NCI-H69 (cell line): ENCODE measurements at places on chromosomes 2 and 18.

DNA sequence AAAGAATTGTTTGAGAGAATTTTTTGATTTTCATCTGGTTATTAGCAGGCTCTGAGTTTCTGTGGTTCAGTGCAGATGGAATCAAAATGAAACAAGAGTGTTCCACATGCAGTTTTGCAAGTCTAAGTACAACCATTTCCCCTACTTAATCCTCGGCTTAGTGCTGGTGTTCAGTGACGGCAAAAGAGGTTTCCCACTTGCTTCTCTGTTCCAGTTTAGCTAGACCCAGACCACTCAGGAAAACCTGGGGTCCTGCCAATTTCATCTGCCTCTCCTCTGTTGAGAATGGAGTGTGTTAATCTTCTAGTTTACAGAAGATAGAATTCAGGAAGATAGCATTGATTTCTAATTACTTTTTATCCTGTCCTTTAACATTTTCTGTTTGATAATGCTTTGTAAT lies 996.2 kb upstream of the FANCL start:
- DNase-seq: no peak

DNA sequence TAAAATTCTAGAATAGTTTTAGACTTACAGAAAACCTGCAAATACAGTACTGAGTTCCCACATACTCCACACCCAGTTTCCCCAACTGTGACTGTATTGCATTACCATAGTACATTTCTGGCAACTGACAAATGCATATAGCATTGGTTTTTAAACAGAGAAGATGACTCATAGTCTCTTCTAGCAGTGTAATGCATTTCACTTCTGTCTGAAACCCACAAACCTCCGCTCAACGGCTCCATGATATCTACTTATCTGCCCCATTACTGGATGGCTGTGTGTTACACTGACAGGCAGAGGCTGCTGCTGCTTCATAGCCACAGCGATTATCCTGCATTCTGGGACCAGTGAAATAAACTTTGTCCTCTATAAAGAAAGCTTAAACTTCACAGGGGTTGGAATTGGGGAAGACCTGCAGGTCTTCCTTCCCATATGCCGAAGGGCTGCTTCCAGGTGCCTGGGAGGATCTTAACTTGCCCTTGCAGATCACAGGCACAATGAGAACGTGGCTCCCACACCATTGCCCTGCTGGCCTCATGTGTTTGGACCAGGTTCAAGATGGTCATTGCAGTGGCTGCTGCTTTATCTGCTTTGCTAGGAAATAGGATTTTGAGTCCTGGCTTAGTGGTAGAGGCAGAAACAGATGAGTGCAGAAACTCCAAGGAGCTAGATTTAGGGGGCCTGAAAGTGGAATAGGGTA lies 742.6 kb upstream of the HS6ST1 start:
- DNase-seq: no peak

DNA sequence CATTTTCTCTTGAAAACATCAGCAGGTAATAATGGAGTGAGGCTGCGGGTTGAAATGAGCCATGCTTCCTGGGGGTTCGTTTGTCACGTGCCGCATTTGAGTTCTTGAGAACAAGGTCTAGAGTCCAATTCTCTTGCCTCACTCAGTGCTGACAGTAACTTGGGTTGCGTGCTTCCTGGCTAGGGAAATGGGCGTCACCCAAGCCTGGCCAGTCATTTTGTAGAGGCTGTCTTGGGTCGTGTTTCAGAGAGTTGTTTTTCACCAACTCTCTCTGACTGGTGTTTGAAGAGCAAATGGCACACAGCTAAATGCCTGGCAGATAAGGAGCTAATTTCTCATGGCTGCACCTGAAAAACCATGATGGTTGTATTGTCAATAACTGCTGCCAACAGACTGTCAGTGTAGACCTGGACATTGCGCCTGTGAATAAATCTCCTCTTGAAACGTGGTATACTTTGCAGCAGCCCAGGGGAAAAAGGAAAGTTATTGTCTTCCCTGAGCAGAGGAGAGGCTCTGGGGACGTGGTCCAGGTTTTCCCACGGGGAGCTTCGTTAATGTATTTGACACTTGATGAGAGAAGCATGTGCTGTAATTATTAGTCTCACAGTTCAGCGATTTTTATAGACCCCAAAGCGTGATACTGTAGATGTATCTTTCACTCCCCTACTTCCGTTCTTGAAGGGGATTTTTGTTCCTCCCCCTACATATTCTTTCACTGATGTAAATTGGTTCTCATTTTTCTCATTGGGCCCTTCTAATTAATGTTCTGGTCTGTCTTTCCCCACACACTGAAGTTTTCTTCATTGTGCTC lies 196.0 kb downstream of the FHOD3 start:
- peak; percentile 87 for DNase-seq

- DNase-seq: no peak
Measured at GRCh38 chr2:148508878-148509287, 135.7 kb upstream of the EPC2 start.

DNA sequence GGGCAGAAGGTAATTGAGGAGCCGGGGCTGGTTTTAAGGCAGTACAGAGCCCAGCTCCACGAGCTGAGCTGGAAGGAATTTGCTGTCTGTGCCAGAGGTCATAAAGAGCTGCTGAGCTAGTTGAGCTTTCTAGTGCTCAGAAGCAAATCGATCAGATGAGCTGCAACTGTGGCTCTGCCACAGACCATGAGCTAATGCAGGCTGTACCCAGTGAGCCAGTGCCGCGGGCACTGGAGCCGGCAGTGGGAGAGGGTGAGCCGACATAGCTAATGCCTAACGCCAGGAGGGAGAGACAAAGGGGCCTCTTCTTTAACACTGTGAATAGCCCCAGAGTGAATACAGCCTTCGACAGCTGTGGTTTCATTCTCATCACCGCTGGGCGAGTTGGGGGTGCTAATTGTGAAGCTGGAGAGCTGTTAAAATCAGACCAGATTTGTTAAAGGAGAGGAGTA lies 410.1 kb upstream of the TCF4 start:
- peak; percentile 57 for DNase-seq

DNA sequence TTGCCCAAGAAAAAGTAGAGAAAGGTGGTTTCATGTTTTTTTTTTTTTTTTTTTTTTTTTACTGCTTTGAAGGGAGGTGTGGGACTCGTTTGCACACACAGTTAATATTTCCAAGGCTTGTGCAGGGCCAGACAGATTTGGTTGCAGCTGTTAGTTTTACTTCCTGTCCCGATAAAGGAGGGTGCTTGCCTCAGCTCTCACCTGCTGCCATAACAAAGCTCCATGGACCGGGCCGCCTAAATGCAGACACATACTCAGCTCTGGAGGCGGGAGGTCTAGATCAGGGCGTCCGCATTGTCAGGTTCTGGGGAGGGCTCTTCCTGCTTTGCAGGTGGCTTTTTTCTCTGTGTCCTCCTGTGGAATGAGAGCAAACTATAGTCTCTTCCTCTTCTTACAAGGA lies 69.9 kb downstream of the ODC1 start:
- DNase-seq: peak; percentile 49

DNA sequence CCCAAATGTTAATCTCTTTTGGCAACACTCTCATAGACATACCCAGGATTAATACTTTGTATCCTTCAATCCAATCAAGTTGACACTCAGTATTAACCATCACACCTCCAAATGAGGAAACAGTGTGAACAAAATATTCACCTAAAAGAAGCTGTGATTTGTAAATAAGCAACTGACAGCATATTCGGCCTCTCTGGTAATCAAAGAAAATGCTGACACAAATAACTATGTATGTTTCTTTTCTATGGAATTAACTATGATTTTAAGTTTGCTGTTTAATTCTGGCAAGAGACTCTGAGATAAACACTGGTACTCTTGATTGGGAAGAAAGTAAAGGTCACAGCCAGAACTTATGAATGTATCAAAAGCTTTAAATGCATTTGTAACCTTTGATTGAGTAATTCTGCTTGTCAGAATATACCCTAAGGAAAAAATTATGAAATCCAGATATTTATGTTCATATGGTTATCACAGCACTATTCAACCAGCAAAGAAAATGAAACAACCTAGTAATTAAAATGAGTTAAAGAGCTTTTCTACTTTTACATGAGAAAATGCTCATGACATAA lies 3.6 kb upstream of the GYPC start:
- no peak for DNase-seq

DNA sequence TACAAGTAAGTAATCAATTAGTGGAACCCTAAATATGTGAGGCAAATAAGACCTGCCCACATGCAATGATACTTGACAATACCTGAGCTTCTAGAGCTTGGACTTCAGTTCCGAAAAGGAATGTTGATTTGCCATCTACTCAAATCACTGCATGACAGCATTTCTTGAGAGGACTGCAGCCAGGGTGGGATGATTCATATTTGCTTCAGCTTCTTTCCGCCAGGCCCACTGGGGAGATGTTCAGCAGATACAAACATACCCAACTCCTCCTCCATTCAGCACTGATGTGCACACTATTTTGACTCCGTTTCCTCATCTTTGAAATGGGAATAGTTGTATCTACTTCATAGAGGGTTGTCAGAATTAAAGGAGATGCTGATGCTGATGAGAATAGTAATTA lies 28.8 kb upstream of the TMEM177 start:
- DNase-seq: no peak

DNA sequence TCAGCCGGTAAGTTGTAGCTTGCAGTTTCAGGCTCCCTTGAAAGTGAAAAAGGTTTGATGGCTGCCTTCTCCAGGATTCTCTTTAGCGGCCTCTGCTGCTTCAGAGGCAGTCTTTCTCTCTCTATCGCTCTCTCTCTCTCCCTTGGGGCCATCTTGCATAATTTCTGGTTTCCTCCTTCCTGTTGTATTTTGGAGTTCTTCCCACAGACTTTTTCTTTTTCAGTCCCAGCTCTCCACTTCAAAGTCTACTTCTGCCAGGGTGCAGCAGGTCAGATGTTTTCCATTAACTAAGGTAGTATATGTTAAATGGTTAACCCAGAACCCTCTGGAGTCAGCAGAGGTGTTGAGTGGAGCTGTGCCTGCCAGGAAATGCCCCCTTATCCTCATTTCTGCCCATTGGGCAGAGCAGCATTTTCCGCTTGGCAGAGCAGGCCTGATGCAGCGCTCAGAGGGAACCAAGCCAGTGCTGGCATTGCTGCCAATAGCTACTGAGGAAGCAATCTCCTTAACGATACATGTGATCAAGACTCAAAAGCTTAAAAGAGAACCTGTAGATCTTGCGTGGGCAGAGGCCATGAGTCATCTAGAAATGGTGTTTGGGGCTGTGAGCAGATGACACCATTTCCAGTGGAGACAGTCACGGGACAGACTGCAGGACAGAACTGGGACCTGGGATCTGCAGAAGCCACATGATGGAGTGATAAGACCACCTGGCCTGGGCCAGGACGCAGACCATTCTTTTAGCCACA lies 20.8 kb downstream of the DBI start:
- peak; percentile 42 for DNase-seq

- no peak for DNase-seq
Measured at GRCh38 chr2:31381601-31382000, 32.9 kb downstream of the XDH start.

DNA sequence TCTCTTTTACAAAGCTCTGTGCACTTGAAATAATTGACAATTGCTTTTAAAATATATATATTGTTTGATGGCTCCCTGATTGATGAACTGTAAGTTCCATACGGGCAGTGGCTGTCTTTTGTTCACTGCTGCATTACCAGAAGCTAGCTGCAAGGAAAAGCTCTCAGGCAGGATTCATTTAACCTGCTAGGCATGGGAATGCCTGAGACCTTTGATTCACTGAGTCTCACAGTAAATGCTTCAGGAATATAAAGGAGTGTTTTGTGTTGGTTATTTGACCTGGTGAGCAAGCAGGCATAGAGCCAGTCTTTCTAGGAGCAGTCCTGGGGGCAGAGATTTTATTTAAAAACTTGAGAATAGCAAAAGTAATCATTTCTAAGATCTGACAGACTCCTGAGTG lies 193.2 kb upstream of the ITGA4 start:
- DNase-seq: peak; percentile 16

- no peak for DNase-seq
Measured at GRCh38 chr2:126244937-126245336, 411.0 kb upstream of the GYPC start.

GRCh38 chr2:8800821-8801220 lies 36.6 kb downstream of the KIDINS220 start:
- DNase-seq: no peak

GRCh38 chr18:9193031-9193430 lies 56.5 kb downstream of the ANKRD12 start:
- no peak for DNase-seq

GRCh38 chr18:8011906-8012305 lies 444.8 kb downstream of the PTPRM start:
- peak; percentile 23 for DNase-seq

DNA sequence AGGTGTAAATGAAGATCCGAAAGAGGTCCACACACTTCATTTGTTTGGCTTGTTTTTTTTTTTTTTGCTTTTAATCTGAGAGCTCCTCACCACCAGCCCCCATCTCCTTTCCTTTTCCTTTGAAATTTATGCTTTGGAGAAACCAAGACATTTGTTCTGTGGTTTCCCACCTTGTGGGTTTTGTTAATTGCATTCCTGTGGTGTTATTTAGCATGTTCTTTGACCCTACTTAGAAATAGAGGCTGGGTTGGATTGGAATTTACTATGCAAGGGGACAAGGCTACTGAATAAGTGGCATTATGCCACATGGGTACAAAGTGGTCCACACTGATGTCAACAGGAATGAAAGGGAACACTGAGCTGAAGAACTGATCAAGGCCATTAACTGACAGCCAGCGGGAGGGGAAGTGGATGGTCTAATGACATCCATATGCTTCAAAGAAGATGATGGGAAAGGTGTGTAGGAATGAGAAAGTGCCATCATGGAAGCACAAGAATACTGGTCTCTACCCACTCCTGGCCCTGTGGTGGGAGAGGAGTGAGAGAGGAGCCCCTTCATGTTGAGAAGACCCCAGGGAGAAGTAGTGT lies 8.9 kb downstream of the CCL20 start:
- DNase-seq: no peak

DNA sequence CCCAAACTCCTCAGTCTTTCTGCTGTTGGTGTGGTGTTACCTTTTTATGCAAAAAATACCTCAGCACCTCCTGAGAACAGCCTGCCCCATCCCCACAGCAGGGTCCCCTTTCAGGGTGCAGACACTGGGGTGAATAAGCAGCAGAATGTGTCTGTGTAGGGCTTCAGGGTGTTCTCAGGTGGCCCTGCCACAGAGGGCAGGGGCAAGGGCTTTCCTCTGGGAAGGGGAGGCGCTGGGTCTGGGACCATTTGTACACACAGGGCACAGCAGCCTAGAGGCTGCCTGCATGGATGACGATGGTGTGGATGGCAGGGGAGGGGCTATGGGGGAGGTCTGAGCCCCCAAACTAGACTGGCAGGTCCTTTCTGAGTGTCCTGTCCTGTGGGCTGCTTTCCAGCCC lies 2.6 kb downstream of the HAAO start:
- no peak for DNase-seq

GRCh38 chr2:105376789-105377240 lies 22.0 kb downstream of the FHL2 start:
- no peak for DNase-seq

DNA sequence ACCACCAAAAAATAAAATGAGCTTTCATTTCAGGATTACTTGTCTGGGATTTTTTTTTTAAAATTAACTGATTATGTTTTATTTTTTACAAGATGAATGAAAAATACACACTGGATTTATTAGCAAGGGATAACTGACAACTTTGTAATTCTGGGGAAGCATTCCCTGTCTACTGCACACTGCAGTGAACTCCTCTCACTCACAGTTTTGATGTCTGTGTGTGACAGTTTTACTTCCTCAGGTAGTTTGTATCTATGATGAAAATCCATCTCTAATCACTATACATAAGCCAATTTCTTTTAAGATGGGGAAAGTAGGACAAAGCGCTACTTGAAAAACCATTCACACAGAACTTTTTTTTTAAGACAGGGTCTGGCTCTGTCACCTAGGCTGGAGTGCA lies 94.5 kb downstream of the COBLL1 start:
- no peak for DNase-seq

GRCh38 chr2:102256874-102257462 lies 54.4 kb upstream of the IL1RL1 start:
- DNase-seq: no peak
